ENCODE measurements at places on chromosomes 6 and 20. TPM values are rescaled to one million over a fixed set of nuclear protein-coding genes. Genes with fewer than 3 reads are reported as not detected.

RIPPLY2 gene
- total RNA-seq = under 0.01 TPM

PDCD2 gene
- 62.3 TPM for total RNA-seq

BPIFB4 gene
- total RNA-seq = not detected

LINC00237 gene
- total RNA-seq = not detected

DUSP15 gene
- 1.6 TPM for total RNA-seq
